ENCODE measurements at places on chromosomes 7 and 10.

DNA sequence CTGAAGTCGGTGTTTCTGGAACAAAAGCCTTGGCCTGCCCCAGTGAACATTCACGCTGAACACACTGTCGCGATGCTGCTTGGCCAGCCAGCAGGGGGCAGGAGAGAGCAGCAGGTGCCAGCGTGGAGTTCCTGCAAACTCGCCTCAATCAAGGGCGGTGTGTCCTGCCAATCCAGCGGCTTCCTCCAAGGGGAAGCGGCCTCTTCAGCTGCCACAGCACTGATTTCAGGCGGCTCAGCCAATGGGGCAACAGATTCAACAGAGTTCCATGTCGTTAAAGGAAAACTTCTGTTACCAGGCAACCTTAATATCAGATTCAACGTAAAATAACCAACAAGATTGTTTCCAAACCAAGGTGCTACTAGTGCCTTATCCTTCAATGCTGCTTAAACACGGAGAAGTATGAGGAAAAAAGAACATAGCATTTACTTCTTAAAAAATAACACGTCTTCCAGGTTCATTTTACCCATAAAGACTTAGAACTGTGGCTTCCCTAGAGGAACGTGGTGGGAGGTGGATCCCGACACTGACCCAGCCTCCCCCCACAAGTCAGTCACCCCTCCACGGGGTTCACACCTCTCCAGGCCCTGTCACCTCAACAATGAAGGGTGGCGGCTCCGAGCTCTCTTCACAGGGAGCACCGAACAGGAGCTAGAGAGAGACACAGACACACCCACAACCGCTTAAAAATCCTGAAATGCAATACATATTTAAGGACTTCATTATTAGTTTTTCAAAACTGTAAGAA lies 178.2 kb downstream of the DIP2C start:
- peak; percentile 96 for DNase-seq

DNA sequence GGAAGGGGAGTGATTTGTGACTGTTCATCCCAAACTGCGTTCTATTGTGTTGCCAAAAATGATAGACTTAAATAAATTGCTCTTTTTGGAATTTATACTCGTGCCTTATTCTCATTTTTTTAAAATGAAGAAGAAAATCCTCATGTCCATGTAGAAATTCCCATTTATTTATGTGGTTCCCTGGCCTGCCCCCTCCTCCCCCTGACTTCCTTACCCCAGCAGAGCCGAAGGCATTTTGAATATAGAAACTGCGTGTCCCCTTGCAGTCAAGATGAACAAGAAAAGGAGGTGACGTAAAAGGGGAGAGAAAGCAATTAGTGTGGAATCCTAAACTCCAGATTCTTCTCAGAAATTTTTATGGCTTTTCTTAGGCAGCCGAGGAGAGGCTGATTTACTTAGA lies 126.1 kb downstream of the FAM204A start:
- no peak for DNase-seq

DNA sequence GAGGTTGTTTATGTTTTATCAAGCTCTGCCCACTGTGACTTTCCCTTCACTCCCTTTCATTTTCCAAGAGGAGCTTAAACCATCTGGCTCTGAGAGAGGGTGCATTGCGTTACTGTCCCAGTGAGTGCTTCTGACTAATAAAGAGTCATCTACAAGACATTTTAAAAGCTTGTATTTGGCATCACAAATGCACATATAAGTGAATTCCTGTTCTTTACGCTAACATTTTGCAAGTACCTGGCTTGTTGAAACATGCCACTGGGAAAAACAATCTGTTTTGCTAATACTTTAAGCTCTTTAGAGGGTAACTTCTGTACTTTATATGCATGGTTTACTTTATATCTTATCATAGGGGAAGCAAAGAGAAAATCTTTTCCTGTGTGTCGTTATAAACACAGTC lies 534.6 kb upstream of the POM121L12 start:
- DNase-seq, result no peak

DNA sequence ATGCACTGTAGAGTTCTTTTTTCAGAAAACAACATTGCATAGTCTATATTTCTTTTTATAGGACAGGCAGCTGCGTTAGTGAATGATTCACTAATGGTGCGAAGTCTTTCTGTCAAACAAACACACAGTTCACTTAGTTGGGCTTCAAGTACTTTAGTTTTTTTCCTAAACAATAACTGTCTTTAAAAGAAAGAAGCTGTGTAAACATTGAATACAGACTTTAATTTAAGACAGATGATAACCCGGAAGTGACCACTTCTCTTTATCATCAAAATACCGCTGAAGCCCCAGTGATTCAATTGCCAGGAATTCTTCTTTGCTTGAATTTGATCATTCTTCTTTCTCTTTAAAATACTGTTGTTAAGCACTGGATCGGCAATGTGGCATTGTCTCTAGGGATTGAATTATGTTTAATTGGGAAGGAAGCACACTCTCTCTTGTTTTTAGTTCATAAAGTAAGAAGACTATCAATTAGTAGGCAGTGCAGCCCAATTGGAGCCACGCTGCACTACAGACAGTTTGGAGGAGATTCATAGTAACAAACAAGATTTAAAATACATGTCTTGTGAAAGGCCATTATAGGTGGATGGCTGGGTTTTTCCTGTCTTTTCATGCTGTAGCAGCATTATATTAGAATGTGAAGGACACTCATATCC lies 30.4 kb downstream of the CNTNAP2 start:
- DNase-seq, result no peak

- DNase-seq, result peak; percentile 43
Measured at GRCh38 chr7:55100544-55101327, 81.9 kb downstream of the EGFR start.

DNA sequence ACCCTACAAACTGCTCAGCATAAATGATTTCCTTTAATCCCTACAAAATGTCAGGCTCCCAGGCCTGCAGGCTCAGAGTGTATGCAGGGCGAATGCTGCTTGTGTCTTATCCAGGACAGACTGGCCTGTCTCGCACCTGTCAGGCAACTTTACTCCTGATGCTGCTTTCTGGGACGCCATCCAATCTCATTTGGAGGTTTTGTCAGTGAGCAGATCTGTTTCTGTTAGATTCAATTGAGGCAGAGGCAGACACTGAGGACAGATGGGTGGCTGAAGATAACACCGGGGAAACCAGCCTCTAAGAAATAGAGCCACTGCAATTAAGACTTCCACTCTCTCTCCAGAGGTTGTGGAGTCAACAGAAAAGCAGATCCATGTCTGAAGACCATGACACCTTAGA lies 115.6 kb downstream of the DPP6 start:
- DNase-seq, result no peak

DNA sequence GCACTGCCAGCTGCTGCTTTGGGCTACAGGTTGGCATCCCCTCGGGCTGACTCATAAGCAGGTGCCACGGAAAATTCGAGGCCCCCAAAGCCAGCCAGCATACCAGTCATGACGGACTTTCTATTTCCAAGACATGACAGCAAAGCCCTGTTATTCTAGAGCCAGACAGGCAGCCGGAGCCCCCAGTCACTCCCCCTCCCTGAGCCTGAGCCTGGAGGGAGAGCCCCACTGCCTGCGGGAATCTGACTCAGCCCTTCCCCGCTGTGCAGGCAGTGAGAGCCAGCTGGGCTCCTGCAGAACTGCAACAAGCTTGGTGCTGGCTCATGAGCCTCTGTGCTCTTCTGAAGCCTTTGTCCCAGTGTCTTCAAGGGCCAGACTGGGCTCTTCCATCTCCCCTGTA lies 15.8 kb downstream of the BTBD16 start:
- no peak for DNase-seq

GRCh38 chr7:140260352-140261104 lies 83.7 kb upstream of the KDM7A start:
- peak; percentile 50 for DNase-seq

GRCh38 chr7:27112955-27113949 lies 10.8 kb upstream of the HOXA2 start:
- DNase-seq, result peak; percentile 86

- no peak for DNase-seq
Measured at GRCh38 chr7:11355399-11356005, 381.8 kb downstream of the PHF14 start.

- no peak for DNase-seq
Measured at GRCh38 chr7:91993976-91994375, 53.3 kb downstream of the AKAP9 start.

DNA sequence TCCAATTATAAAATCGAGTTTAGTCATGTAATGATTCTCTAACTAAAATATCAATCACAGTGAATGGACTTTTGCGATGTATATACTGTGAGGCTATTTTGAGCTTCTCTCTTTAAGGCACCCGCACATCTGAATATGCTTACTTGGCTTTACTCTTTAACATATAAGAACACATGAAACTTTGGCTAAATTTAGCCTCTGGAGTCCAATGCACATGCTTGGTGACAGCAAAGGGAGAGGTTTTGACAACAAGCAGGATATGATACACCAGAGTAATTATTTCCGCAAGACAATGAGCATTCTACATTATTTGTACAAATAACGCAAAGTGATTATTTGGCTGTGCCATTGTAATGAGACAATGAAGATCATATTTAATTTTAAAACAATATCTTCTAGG lies 72.4 kb downstream of the ARID5B start:
- DNase-seq, result no peak

- DNase-seq, result peak; percentile 67
Measured at GRCh38 chr10:79127151-79127961, 58.6 kb downstream of the ZMIZ1 start.

- no peak for DNase-seq
Measured at GRCh38 chr10:43998021-43998809, 349.5 kb upstream of the ZNF32 start.

DNA sequence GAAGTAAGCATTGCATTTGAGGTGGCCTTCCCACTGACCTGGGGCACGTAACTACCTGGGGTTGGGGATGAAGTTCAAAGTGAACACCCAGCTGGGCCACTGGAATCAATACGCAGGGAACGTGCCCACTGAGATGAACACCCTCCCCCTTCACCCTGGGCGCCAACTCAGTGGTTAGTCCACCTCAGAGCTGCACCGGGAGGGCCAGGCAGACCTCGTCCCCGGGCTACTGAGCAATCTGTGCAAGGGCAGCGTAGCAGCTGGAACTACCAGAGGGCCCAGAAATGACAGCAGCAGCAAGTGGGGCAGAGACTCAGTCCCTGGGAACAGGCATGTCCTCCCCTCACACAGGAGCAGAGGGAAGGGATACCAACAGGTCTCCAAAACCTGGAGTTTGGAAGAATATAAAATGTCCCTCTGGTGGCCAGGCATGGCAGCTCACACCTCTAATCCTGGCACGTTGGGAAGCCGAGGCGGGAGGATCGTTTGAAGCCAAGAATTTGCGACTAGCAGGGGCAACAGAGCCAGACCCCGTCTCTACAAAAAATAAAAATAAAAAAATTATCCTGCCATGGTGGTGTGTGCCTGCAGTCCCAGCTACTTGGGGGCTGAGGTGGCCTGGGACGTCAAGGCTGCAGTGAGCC lies 143.9 kb downstream of the SH3PXD2A start:
- DNase-seq, result no peak

DNA sequence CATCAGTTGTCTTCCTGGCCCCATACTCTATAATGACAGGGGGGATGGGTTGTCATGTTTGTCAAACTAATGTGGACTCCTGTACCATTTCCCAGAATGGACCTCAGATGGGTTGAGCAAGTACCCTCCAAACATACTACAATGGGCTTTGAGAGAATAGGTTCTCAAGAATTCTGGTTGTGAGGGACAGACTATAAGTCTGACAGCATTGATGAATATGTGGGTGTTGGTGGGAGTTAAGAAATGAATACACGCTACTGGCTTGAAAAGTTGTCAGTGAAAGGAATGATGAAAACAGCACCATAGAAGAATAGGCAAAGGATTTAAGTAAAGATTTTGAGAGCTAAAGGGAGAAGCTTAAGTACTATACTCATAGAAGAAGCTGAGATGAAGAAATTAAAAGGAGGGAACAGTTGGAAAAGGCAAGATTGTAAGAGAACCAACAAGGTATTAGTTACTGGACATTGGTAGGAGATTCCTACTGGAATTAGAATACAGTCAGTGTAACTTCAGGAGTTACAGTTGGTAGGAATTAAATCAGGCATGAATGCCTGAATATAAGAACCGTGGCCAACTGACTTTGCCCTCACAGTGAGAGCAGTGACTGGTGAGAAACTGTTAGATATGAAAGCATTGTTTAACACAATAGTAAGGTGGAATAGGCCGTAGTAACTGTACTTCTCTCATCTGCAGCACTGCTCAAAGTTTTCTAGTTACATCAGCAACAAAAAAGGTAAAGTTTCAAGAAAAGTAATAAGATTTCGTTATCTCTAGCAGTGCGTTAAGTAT lies 86.3 kb downstream of the LCOR start:
- DNase-seq, result no peak

GRCh38 chr10:3761021-3761686 lies 23.9 kb downstream of the KLF6 start:
- DNase-seq, result peak; percentile 13

DNA sequence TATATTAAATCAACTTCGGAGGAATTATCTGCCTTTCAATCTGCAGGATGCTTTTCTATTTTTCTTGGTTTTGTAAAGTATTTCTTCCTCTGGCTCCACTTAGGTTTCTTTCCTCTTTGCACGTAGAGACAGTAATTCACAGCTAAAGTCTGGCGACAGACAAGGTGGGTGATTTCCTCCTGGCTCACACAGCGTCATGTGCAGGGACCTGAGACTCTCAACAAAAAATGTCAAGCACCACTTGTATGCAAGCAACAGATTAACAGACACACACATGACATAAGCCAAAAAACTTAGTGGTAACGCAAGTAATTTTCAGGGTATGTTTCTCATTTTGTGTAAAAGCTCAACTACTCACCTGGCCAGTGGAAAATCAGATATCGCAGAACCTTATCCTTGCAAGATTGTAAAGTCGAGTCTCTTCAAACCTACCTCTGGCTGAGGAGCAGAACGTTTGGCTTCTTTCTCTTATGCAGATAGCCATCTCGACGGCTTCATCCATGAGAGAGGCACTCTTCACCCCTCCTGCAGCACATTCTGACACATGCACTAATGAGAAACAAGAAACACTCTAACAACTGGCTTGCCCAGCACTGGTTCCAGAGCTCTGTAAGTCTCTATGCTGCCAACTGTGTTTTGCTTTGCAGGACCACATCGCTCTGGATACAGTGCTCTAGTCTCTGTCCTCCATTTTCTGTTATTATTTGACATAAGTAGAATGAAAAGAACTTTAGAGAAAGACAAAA lies 188.0 kb downstream of the CDCA7L start:
- DNase-seq, result no peak

DNA sequence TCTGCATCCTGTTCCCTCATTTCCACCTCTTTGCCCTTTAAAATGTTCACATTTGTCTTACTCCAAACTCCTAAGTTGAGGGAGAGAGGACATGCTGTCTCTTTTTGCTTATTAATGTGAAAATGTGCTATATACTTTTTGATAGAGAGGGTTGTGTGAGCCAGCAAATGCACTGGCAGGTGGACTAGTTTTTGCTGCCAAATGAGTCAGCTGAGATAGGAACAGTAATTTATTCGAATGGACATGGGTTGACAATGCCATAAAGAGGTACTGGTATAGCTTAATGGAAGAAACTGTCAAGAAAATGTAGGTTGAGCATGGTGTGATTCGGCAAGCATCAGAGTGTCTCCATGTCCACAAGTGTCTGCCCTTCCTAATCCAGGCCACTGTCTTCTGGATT lies 9.2 kb upstream of the TRUB1 start:
- no peak for DNase-seq

DNA sequence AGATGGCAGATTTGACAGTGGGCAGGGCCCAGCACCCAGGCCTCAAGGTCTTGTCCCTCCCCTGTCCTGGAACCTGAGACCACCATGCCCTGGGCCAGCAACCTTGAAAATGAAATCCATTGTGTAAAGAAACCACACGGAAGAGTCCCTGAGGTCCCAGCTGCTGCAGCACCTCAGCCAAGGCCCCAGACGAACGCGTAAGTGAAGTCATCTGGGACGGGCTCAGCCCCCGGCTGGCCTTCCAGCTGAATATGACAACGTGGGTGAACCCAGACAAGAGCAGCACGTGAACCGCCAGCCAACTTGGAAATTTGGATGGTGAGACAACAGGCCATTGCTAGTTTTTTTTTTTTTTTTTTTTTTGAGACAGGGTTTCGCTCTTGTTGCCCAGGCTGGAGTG lies 70.3 kb downstream of the CYTH3 start:
- no peak for DNase-seq

All from colonic mucosa (tissue), 4 donors.